ENCODE measurements at places on chromosomes 16 and 17. TPM values are rescaled to one million over a fixed set of nuclear protein-coding genes. Genes with fewer than 3 reads are reported as not detected.

CCL23 gene
- total RNA-seq, result 6.6 TPM

PTGES3L gene
- 0.65 TPM for total RNA-seq

PKD1 gene
- 63.2 TPM for total RNA-seq

TK1 gene
- total RNA-seq, result 33.0 TPM

MPV17L gene
- 1.4 TPM for total RNA-seq

TMC7 gene
- 5.2 TPM for total RNA-seq

HYDIN gene
- 8.2 TPM for total RNA-seq

MT1G gene
- total RNA-seq, result 22.1 TPM

CLEC3A gene
- not detected for total RNA-seq

HSBP1 gene
- total RNA-seq, result 118 TPM

HSPB9 gene
- not detected for total RNA-seq

HS3ST2 gene
- 6.4 TPM for total RNA-seq

MYH3 gene
- 1.5 TPM for total RNA-seq

KRTAP4-6 gene
- total RNA-seq, result not detected

GRN gene
- total RNA-seq, result 563 TPM

CDC42EP4 gene
- 30.2 TPM for total RNA-seq

STH gene
- not detected for total RNA-seq

TBC1D3G gene
- not detected for total RNA-seq

KRT33B gene
- not detected for total RNA-seq

KCNH6 gene
- total RNA-seq, result 0.71 TPM

LCMT1 gene
- 27.0 TPM for total RNA-seq

KRTAP9-1 gene
- not detected for total RNA-seq

GPRC5B gene
- 10.3 TPM for total RNA-seq

EMP2 gene
- 487 TPM for total RNA-seq

CLEC18A gene
- total RNA-seq, result 1.8 TPM

SRCIN1 gene
- total RNA-seq, result 2.7 TPM

FA2H gene
- 6.5 TPM for total RNA-seq

HAP1 gene
- 0.16 TPM for total RNA-seq

MYO15B gene
- total RNA-seq, result 125 TPM

SEC14L5 gene
- 0.52 TPM for total RNA-seq

ITGA2B gene
- 3.2 TPM for total RNA-seq

CDH3 gene
- 12.8 TPM for total RNA-seq

PGS1 gene
- 63.4 TPM for total RNA-seq

GNG13 gene
- not detected for total RNA-seq

KRT222 gene
- not detected for total RNA-seq

EVPLL gene
- 2.3 TPM for total RNA-seq

WSCD1 gene
- 2.9 TPM for total RNA-seq

GRIN2C gene
- not detected for total RNA-seq

ABCA6 gene
- total RNA-seq, result 12.4 TPM

RBFOX1 gene
- total RNA-seq, result not detected

CES1 gene
- 78.9 TPM for total RNA-seq

KIF18B gene
- 2.9 TPM for total RNA-seq

ABCA9 gene
- 4.2 TPM for total RNA-seq

CRYBA1 gene
- not detected for total RNA-seq

SPEM1 gene
- total RNA-seq, result not detected

NEUROD2 gene
- not detected for total RNA-seq

ENPP7 gene
- 0.18 TPM for total RNA-seq

Measured in left lung (tissue), 14 donors.